ENCODE measurements at places on chromosomes 1 and 21.
A peak's percentile ranks its signal among the peaks of the same experiment; 100 is the strongest.

- DNase-seq, result no peak
These were observed 32.7 kb downstream of the ADSS2 start for GRCh38 chr1:244419024-244419423.

DNA sequence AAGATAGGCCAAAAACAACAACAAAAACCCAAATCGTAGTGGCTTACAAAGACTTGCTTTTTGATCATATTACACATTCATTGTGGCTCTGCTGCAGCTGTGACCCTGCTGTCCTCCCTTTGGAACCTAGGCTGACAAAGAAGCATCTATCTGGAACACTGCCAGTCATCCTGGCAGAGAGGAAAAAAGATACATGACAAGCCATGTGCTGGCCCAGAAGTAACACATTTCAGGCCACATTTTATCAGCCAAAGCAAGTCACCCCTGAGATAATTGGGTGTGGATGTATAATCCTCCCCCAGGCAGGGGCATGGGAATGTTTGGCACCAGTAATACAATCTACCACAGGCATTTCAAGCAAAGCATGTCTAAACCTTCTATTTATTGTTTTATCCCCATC is 37.2 kb upstream of the AGO1 start:
- DNase-seq, result no peak

GRCh38 chr1:7026169-7026568 is 240.9 kb downstream of the CAMTA1 start:
- no peak for DNase-seq

DNA sequence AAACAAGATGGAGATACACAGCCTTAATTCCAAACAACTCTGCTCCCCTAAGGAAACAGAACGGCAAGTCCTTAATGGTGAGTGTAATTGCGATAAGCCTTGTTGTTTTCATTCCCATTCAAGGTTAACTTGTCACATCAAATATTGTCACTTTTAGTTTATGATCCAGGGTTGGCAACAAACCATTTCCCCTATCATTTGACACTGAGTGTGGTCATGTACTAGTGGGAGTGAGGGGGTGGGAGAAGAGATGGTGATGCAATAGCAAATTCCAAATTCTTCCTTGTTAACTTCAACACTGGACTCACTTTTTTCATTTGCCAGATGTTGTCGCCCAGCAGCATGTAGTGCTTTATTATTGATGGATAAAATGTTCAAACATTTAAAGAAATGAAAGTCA is 140.4 kb downstream of the ZNF326 start:
- DNase-seq, result no peak

DNA sequence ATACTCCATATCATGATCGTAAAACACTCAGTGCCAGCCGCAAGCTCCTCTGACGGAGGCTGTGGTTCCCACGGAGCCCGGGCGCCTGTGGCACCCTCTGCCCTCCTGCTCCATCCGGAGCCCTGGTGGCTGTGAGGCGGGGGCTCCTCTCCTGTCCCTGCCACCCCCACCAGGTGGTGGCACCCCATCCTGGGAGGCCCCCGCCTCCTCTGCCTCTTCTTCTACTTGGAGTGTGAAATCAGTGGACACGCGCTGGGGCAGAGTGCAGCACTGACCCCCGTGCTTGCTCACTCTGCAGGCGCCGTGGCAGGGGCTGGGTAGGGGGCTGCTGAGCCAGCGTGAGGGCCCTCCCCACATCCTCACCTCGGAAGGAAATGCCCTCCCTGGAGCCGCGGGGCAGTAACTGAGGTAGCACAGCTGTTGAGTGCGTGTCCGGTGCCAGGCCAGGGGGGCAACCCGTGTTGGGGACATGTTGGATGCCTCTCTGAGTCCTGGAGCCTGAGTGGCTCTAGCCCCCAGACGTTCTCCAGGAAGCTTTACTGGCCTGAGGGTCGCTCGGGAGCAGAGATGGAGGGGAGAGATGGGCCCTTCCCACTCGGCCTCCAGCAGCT is 58.7 kb upstream of the ABCG1 start:
- peak; percentile 50 for DNase-seq

DNA sequence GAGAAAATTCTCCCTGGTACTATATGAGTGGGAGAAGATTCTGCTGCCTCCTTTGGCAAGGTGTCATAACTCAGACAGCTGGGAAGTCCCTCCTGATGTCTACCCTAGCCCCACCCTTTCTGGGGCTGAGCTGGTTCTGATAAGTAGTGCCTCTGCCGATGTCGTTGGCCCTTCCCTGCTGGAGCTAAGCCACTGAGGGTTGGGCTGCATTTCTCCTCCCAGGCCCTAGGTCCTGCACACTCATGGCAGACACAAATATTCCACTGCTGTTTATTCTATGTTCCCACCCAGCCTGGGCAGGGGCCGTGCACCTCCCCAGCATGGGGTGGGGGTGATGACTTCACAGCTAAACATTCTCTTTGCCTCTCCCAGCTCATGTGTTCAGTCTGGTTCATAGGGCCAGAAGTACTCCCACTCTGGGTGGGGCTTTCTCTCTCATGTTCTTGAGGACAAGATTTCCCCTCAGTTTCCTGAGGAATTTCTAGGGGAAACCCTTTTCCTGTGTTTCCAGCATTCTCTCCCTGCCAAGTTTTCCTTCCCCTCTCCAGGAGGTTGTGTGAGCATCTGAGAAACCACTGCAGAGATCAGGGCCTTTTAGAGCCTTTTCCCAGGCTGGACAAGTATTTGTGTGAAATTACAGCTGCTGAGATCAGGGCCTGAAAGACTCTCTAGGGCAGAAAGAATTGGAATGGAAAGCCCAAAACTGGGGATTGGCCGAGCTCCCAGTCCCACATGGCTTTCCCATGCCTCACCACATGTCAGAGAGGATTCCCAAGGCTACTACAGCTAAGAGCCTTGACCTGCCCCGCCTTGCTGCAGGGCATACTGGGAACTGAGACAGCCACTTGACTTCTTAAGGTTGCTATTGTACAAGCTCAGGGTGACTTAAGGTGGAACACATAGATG is 66.2 kb downstream of the ATP2B4 start:
- DNase-seq, result peak; percentile 91
